ENCODE measurements at places on chromosomes 3 and 15.

DNA sequence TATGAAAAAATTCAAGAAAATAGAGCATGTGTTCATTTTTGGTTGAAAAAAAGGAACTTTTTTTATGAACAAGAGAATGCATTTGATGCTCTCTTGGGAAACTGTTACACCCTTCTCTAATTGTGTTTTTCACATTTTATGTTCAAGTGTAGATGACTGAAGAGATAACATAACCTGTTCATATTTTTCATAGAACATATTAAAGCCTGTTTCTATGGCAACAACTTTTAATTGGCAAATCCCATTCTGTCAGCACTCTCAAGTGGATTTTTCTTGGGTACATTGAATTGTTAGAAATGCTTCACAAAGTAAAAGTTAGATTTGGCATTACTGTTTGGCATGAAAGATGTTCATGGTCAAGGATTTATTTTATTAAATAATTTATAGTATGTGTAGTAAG, 117.5 kb downstream of the MBNL1 start:
- DNase-seq: no peak

DNA sequence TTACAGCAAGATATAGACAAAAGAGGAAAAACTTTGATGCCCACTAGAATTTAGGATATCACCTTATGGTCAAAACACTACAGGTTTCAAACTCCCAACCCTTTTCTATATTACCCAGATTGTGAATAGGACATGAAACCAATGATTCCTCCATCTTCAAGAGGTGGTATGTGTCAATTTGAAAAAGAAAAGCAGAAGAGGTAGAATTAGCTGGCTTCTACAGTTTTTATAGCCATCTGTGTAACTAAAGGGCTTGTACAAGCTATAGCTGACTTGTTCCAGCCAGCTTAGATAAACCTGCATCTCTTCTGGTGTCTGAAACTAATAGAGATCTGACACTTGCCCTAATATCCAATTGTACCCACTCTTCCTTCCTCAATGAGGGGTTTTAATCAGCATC, 24.9 kb upstream of the HGD start:
- no peak for DNase-seq

- no peak for DNase-seq
Observed at GRCh38 chr15:44670087-44670950, 6.9 kb upstream of the SPG11 start.

DNA sequence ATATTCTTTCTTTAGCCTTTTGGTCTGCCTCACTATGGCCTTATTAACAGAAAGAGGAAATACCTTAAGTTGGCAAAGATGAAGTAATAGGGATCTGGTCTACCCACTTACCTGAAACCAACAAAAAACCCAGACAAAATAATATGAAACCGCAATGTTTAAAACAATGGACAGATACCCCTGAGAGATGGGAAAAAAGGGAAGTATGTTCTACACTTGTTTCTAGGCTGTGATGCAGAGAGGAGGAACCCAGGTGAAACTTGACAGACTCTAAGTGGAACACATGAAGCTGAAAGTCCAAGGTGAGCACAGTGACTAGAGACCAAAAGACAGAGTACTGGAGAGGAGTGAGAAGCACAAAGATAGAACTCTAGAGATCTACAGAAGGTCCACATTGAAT, 78.4 kb downstream of the NR2E3 start:
- no peak for DNase-seq

- no peak for DNase-seq
Observed at GRCh38 chr15:79314811-79315210, 3.9 kb downstream of the TMED3 start.

DNA sequence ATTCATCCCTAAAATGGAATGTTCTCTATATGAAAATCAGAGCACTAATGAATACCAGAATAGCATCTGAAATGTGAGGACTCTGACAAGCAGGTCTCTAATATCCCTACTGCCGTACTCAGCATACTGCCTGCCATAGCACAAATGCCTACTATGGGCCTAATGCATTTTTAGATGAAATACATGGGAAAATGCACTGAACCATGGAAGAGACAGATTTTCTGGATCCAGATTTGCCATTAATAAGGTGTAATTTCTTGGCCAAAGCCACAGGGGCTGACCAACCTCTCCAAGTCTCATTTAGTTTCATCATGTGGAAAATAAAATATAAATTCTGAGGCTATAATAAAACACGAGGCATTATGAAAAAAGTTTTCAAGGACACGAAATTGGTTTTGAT, 123.8 kb downstream of the CBLB start:
- DNase-seq: no peak

DNA sequence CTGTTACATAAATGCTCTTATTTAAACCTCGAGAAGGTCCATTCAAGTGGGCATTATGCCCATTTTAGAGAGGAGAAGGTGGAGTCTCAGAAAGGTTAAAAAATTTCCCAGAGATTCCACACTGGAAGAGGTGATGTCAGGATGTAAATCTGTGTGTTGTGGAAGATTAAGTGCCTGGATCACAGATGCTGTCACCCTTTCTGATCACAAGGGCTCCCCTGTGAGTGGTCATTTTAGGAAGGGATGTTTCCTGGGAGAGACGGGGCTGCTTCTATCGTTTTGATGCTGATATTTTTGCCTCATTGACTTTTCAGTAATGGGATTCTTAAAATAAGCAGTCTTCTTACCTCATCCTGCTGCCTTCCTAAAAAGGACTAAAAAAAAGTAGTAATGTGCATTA, 132.5 kb downstream of the CLSTN2 start:
- DNase-seq: no peak

DNA sequence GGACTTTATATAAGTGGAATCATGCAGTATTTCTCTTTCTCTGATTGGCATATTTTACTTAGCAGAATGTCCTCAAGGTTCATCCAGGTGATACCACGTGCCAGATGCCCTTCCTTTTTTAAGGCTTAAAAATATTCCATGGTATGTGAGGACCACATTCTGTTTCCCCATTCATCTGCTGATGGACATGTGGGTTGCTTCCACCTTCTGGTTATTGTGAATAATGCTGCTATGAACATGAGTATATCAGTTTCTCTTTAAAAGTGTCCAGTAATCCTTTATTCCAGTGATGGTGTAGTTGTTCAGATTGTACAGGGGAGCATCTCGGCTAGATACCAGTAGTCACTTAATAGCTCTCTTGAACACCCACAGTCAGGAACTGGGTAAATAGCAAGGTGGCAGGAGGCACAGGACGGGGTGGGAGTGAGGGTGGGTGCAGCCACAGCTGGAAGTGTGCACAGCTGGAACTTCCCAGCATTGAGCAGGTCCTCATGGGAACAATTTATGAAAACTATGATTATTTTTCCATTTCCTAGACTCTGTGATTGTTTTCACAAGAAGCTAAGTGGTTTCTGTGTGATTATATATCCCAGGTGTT, 50.3 kb upstream of the ATG7 start:
- no peak for DNase-seq

DNA sequence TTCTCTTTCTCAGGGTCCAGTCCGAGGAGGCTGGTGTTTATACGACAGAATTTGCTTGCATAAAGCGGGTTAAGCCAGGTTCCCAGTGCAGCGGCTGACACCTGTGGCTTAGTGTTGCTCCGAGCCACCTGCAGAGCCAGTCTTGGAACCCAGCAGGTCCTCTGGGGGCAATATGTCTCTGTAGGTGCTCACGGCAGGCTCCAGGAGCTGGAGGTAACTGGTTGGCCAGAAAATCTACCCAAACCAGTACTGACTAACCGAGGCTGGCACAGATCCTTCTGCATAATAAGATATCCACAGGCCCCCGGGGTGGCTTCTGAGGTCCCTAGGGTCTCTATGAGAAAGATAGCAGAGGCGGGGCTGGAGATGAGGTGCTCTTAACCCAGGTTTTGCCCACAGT, 3.2 kb downstream of the MGLL start:
- peak; percentile 10 for DNase-seq

GRCh38 chr3:117873249-117873600, 1161.4 kb downstream of the IGSF11 start:
- DNase-seq: no peak

- no peak for DNase-seq
Observed at GRCh38 chr3:61052851-61053250, 198.4 kb downstream of the FHIT start.

DNA sequence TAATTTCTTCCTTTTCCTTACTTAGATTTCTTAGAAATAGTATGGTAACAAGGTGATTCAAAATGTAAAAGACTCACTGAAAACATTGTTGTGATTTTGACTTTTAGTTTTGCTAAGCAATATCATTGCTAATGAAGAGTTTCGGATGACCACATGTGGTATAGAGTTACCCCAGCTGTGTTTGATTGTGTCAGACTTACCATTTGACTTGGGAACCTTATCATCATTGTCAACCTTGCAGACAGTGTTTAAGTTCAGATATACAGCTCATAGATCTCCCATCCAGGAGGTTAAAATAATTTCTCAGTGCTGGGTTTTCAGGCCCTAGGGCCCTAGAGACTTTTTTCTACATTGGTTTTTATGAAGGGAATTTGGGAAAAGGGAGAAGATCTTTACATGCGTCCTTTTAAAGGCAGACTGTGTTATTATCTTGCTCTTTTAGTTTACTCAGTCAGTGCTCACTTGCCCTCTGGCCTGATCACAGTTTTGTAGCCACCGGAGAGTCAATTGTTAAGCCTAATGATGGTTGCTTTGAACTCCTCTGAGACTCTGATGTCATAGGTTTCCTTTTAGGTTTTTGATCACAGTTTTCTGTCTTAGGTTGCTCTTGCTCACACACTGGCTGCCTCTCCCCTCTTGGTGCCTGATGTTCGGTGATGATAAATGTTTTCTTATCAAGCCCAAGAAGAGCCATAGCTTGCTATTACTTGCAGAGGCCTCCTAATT, 133.5 kb upstream of the ZPLD1 start:
- DNase-seq: no peak

GRCh38 chr3:71107926-71108325, 475.6 kb downstream of the FOXP1 start:
- DNase-seq: no peak

DNA sequence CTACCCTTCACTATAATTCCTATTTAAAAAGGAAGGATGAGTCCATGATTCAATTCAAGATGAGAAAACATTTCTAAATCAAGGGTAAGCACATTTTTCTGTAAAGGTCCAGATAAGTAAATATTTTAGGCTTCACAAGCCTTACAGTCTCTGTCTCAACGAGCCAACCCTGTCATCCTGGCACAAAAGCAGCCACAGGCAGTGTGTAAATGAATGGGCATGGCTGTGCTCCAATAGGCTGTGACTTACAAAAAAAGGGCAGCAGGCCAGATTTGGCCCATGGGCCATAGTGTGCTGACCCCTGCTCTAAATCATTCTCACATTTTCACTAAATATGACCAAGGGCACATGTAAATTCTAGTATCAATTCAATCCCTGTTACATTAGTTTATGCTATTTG, 200.4 kb downstream of the WNT5A start:
- DNase-seq: no peak

- no peak for DNase-seq
Observed at GRCh38 chr3:32237670-32238452, 619 bp upstream of the CMTM8 start.

DNA sequence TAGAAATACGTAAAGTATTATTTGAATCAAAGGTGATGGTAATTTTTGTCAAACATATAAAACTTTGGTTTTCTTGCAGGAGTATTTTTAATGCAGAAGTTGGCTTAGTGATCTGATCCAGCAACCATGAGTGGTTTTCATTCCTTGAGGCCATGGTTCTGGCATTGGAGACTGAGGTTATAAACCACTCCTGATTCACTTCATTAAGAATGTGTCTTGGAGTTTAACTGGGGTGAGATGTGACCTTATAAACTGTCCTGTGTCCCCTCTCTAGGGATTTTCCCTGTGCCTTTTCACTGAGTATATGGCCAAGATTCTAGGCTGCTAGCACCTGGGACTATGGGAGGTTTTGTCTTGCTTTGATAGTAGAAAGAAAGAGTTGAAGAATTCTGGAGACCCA, 94.3 kb downstream of the RYR3 start:
- no peak for DNase-seq

- DNase-seq: no peak
Observed at GRCh38 chr15:44883199-44883877, 73.1 kb upstream of the TERB2 start.

DNA sequence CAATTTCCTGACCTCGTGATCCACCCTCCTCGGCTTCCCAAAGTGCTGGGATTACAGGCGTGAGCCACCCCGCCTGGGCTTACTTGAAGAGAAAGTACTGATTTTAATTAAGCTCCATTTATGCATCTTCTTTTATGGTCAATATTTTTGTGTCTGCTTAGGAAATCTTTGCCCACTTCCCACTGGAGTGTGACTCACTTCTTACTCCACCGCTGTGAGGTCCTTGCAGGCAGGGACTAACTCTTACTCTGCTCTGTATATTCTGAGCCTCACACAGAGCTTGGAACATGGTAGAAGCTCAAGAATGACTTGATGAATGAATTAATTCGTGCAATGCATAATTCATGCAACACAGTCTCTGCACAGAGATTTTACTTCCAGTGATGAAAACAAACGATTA, 2.9 kb upstream of the TM4SF19 start:
- no peak for DNase-seq

DNA sequence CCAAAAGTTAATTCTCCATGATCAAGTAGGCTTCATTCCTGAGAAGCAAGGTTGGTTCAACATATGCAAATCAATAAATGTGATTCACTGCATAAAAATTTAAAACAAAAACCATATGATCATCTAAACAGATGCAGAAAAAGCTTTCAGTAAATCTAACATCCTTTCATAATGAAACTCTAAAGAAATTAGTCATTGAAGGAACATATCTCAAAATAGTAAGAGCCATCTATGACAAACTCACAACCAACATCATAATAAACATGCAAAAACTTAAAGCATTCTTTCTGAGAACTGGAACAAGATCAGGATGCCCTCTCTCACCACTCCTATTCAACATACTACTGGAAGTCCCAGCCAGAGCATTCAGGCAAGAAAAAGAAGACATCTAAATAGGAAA, 254.1 kb downstream of the AGBL1 start:
- no peak for DNase-seq

DNA sequence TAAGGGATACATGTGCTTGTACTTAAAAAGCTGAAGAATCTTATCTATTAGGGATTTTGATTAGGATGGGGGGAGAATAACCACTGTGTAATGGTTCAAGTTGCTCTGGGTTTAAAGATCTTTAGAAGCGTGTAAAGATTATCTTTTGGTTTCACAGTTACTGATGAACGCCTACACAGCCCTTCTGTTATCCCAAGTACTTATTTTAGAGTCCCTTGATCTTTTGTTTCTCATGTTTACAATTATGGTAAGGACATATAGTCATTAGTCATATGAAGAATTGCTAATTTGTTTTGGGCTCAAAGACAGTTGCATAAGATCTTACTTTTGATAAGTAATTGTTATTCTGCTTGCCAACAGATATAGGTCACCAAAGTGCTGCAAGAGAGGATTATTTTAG, 160.1 kb downstream of the PLCL2 start:
- no peak for DNase-seq

DNA sequence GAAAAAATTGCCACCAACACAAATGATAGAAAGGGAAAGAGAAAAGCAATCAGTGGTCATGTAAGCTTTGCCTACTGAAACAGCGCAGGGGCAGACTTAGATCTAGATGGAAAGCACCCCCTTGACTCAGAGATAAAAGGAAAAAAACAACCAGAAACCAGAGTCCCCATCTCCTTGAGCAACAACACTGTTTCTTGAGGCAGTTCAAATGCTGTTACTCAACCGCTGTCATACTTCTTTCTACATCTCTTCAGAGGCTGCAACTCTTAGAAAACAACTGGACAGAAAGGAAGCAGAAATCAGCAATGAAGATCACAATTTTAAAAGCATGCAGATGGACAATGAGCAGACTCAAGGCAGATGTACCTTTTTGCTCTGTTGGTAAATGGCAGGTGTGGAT, 36.5 kb downstream of the FSIP1 start:
- DNase-seq: no peak
